ENCODE measurements at places on chromosomes 3 and 15.

GRCh38 chr3:182436547-182436946 lies 356.8 kb upstream of the ATP11B start:
- DNase-seq, result no peak

- DNase-seq, result no peak
Measured at GRCh38 chr3:188584958-188585689, 431.2 kb downstream of the LPP start.

DNA sequence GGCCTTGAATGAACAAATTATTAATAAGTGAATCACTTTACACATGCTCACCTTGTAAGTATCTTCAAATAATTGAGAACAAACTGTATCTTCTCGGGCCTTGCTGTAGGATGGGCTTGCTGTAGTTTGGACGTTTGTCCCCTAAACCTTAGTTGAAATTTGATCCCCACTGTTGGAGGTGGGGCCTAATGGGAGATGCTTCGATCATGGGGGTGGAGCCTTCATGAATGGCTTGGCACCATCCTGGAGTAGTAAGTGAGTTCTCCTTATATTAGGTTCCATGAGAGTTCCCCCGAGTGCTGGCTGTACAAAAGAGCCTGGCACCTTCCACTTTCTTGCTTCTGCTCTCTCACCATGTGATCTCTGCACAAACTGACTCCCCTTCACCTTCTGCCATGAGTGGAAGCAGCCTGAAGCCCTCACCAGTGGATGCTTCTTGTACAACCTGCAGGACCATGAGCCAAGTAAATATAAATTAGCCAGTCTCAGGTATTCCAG lies 29.3 kb downstream of the PIGB start:
- no peak for DNase-seq

DNA sequence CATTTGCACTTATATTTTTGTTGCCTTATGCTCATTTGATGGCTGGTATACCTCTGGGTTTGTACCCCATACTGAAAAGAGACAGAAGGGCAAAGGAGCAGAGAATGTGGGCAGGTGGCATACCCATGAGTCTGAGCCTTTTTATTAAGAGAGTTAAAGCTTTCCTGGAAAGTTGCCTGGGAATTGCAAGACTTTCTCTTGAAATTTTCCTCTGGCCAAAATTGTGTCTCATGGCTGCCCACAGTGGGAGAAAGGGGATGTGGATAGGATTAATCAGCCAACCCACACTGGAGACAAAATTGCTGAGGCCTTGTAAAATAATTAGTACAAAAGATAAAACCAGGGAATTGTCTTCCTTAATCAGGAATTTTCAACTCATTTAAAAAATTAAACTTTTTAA lies 8.2 kb upstream of the NMD3 start:
- DNase-seq, result no peak

- no peak for DNase-seq
Measured at GRCh38 chr3:27610800-27611525, 111.2 kb downstream of the EOMES start.

DNA sequence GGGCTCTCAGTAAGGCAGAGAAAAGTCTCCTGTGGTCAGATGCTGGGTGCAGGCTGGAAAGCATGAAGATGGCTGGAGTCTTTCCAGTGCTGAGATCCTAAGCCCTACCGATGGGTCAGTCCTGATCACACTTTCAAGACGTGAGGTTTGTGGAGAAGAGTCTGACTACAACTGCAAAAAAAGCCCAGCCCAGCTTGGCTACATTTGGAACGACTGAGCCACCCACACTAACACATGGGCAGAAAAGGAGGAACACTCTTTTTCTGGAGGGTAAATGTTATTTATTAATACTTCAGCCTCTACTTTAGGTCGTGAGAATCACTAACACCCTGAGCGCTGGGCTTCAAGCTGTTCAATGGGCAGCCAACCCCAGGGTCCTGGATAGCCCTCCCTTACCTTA lies 22.0 kb upstream of the C3orf22 start:
- no peak for DNase-seq

DNA sequence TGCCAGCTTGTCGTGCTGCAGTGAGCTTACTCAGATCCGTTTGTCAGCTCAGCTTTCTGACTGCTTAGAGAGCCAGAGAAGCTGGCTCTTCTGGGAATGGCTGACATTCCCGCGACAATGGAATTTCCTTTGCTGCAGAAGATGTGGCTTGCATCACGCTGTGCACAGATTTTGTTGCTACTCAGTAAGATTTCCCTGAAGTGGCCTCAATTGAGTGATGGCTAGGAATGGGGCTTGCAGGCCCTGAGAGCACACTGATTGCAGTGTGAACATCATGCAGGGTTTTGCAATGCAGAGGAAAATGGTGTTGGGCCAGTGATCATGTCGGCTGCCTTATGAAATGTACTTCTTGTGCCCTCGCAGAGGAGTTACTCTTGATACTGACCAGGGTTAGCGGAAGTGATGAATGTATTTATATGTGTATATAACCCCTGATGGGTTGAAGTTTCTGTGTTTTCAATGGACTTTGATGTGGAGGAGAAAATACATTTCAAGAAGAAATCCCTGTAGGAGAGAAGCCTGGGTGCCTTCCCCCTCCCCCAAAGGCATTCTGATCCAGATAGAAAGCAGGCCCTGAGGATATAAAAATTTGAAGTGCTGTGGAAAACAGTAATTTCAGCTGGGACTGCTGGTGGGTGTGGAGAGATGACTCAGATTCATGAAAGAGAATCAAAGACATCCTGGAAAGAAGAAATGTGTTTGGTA lies 102.5 kb upstream of the PDZRN3 start:
- no peak for DNase-seq

- no peak for DNase-seq
Measured at GRCh38 chr3:74282202-74282601, 332.3 kb downstream of the CNTN3 start.

- peak; percentile 12 for DNase-seq
Measured at GRCh38 chr3:151135541-151136337, 50.3 kb downstream of the MED12L start.

DNA sequence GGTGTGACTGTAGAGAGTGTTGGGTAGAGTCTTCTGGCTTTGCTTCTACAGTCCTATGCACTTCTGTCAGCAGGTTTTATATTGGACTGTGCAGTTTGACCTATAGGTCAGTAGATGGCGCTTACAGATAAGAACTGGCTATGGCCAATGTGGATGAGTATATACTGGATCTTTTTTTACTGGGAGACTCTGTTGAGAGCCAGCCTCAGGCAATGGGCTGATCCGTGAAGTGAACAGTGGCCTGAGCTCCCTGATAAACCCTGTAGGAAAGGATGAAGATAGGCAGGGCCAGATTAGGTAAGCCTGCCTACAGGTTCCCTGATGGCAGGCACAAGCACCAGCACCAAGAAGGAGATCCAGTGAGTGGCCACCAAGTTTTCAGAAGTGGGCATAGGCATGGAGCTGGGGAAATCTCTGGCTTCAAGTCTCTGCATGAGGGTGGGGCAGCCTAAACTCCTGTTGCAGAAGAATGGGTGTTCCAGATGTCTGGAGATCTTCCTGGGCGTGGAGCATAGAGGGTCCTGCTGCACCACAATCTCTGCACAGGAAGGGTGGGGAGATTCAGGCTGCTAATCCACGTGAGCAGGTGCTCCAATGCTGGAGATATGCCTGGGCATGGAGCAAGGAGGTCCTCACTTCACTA lies 326.0 kb upstream of the SGO1 start:
- DNase-seq, result no peak

- no peak for DNase-seq
Measured at GRCh38 chr15:43872416-43873020, 45.7 kb downstream of the WDR76 start.

GRCh38 chr3:42880601-42881451 lies 5.1 kb upstream of the CYP8B1 start:
- DNase-seq, result peak; percentile 75

DNA sequence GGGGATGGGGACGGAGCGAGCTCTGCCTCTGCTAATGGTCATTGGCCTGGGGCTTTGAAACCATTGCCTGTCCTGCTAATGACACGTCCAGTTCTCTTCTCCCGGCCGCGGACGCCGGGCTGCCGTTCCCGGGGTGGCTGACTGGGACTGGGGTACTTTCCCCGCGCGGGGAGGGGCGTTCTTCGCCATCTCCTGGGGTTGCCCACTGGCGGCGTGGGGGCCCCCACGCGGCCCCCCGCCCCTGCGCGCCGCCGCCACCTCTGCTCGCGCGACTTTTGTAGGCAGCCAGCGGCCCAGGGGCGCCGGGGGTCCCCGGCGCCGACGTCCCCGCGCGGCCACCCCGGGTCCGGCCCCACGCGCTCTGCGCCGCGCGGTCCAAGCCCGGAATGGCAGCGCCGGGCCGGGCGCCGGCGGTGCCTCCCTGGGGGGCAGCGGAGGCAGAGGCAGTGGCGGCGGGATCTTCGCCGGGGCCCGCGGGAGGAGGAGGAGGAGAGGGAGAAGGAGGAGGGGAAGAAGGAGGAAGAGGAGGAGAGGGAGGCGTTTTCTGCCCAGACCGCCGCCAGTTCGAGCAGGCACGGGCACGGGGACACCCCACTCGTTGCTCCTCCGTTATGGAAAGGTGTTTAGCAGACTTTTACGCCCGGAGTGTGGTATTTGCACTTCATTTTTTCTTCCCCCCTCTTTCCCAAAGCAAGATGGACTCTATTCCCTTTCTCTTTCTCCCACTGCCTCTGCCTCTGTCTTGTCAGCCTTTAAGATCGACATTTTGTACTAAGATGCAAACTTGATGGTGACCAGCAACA lies 2.3 kb downstream of the BBX start:
- peak; percentile 32 for DNase-seq

GRCh38 chr15:74408815-74409214 lies 24.9 kb downstream of the SEMA7A start:
- no peak for DNase-seq

- DNase-seq, result no peak
Measured at GRCh38 chr3:153439780-153440179, 277.8 kb downstream of the RAP2B start.

DNA sequence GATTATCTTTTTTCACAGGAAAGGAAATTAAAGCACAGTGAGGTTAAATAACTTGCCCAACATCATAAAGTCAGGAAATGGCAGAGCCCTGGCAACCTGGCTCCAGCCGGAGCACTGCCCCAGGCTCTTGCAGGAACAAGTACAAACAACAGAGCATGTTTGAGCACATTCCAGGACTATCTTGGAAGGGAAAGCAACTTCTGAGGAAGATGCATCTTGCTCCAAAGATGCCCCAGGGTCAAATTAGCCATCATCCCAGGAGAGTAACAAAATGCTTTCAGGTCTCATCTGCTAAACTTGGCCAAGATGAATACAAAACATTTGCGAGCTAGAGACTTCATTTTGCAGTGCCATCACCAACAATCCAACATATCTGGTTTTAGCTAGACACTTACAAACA lies 162.4 kb upstream of the LRRN1 start:
- DNase-seq, result no peak

DNA sequence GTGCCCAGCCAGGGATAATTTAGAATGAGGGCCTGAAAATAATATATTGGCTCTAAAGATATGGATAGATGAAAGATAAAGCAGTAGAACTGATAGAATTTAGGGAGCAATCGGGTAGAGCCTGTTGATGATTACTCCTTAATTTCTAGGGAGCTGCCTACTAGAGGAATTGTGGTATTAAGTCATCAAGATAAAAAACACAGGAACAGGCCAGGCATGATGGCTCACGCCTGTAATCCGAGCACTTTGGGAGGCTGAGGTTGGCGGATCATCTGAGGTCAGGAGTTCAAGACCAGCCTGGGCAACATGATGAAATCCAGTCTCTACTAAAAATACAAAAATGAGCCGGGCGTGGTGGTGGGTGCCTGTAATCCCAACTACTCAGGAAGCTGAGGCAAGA lies 130.4 kb downstream of the PCCB start:
- no peak for DNase-seq

GRCh38 chr15:31274496-31275330 lies 51.9 kb upstream of the KLF13 start:
- DNase-seq, result no peak

- DNase-seq, result no peak
Measured at GRCh38 chr3:159137949-159138348, 336.1 kb downstream of the MFSD1 start.
